ENCODE measurements at places on chromosomes 1 and 21.

GRCh38 chr1:211382714-211383480 is 56.3 kb downstream of the TRAF5 start:
- H3K4me3 ChIP-seq: peak overlapping the region; percentile 67
- no peaks in the 10 kb centered on the region for H3K27me3 ChIP-seq
- no peaks in the 10 kb centered on the region for H3K36me3 ChIP-seq
- peaks cover 15% of the 10 kb centered on the region for H3K4me1 ChIP-seq
- DNase-seq: peak; percentile 95
- H3K27ac ChIP-seq: peak overlapping the region; percentile 87

GRCh38 chr21:45630066-45630694 is 13.3 kb upstream of the PCBP3 start:
- H3K4me1 ChIP-seq: no peaks in the 10 kb centered on the region
- H3K4me3 ChIP-seq: no peak overlapping the region
- H3K36me3 ChIP-seq: no peaks in the 10 kb centered on the region
- peaks cover 33% of the 10 kb centered on the region for H3K27me3 ChIP-seq
- no peak for DNase-seq

DNA sequence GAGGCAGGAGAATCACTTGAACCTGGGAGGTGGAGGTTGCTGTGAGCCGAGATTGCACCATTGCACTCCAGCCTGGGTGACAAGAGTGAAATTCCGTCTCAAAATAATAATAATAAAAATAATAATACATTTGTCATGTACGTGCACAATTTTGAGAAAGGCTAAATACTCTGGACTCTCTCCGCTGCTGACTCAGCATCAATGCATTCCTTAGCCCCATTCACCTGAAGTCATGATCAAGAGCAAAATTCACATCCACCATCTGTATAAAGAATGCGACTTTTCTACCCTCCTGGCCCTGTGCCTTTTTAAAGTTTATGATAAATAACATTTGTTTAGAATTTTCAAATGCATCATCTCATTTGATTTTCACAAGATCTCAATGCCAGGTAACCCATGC is 35.5 kb upstream of the MAP1LC3C start:
- H3K4me1 ChIP-seq: no peaks in the 10 kb centered on the region
- no peaks in the 10 kb centered on the region for H3K36me3 ChIP-seq
- no peaks in the 10 kb centered on the region for H3K27me3 ChIP-seq
- DNase-seq: no peak
- no peak overlapping the region for H3K4me3 ChIP-seq

DNA sequence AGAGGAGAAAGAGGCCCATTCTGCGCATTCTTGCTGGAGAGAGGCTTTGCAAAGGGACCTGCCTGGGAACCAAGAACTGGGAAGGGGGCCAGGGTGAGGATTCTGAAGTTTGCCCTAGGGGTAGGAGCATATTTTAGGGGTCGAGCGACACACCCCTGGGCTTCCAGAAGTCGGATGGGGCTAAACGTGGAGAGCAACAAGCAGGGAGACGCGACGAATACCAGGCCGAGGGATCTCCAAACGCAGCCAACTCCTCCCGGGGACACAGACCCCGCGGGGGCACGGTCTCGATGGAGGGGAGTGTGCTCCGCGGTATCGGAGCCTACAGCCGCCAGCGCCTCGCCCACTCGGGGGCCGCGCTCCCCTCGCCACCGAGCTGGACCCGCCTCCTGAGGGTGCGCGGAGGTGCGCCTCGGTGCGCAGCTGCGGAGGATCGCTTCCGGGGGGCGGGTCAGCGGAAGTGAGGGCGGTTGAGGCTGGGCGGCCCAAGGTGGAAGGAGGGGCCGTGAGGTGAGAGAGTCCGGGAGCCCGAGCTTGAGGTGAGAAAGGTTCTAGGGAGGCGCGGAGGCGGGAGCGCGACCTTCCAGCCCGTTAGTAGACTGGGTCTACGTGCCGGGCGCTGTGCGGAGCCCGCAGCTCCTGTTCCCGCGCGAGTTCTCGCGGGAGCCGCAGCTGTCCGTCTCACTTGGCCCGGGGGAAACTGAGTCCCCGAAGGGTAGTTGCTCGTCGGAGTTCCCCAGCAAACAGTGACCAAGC is at the start of gene MTFR1L:
MTFR1L (plus strand) TSS at position 464 of the 756 bp plus-strand sequence. CDS start 3,151 bp downstream, outside the sequence.
- H3K36me3 ChIP-seq: peaks cover 23% of the 10 kb centered on the region
- H3K4me1 ChIP-seq: peaks cover 31% of the 10 kb centered on the region
- DNase-seq: peak; percentile 93
- no peaks in the 10 kb centered on the region for H3K27me3 ChIP-seq
- peak within 1 kb of the TSS; percentile 93 for H3K27ac ChIP-seq

GRCh38 chr1:198153103-198153502 is 3.7 kb upstream of the NEK7 start:
- no peaks in the 10 kb centered on the region for H3K36me3 ChIP-seq
- H3K4me1 ChIP-seq: peaks cover 11% of the 10 kb centered on the region
- no peak overlapping the region for H3K27ac ChIP-seq
- H3K4me3 ChIP-seq: no peak overlapping the region
- H3K27me3 ChIP-seq: no peaks in the 10 kb centered on the region

- H3K27ac ChIP-seq: no peak overlapping the region
- no peak overlapping the region for H3K4me3 ChIP-seq
- no peaks in the 10 kb centered on the region for H3K36me3 ChIP-seq
- no peaks in the 10 kb centered on the region for H3K27me3 ChIP-seq
- no peak for DNase-seq
Measured at GRCh38 chr1:67752306-67752705, 67.3 kb downstream of the GADD45A start.
